ENCODE measurements at places on chromosomes 2 and 18.

DNA sequence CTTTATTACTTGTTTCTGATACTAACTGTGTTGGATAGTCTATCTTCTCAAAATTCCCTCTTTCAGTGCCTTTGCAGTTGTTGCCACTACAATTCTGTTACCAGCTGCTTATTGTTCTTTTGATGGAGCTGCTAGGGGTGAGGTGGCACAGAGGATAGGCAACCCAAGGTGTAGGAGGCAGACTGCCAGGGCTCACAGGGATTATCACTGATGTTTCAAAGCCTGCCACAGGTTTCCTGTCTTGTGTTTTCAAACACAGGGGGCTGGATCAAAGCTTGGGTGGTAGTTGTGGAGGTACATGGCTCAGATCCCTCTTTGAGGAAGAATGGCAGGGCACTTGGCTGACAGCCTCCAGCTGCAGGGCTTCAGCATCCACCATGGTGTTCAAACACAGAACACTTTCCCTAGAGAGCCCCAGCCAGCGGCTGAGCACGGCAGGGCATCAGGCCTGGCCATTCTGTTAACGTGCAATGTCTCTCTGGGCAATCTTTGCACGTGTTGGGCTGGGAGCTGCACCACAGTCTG is 87.1 kb downstream of the POLE4 start:
- DNase-seq, result no peak

DNA sequence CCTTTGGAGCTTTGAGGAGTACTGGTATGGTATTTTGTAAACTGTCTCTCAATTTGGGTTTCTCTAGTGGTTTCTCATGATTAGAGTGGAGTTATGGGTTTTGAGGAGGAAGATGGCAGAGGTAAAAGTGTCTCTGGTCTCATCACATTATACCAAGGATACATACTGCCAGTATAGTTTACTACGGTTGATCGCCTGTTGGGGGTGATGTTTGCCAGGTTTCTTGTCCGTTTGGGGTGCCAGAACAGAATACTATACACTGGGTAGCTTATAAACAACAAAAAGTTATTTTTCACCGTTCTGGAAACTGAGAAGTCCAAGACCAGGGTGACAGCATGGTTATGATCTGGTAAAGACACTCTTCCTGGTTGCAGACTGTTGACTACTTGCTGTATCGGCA is 293.7 kb downstream of the NYAP2 start:
- no peak for DNase-seq

DNA sequence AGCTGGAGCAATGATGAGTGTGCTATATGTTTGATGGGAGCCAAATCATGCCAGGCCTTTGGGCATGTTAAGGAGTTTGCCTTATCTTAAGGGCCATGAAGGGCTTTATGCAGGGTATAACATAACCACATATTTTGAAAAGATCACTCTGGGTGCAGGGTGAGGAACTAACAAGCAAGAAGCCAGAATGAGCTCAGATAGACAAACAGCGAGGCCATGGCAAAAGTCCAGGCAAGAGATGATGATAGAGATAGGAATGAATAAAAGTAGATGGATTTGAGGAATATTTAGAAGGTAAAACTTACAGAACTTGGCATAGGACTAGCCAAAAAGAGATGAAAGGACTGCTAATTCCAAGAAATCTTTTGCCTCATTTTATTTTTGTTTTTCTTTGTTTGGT is 6.7 kb downstream of the GALNT3 start:
- no peak for DNase-seq

DNA sequence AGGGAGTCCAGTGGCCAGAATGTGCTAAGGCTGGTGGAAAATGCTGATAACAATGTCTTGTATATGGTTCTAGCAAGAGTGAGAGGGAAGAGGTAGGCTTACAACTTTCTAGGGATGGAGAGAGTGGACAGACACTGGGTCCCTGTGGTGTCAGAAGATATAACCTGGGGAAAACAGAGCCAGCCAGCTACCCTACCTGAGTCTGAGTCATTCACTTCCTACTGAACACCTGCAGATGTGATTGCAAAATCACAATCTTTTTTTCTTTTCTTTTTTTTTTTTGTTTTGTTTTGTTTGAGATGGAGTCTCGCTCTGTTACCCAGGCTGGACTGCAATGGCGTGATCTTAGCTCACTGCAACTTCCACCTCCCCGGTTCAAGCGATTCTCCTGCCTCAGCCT is 7.3 kb downstream of the TET3 start:
- no peak for DNase-seq

DNA sequence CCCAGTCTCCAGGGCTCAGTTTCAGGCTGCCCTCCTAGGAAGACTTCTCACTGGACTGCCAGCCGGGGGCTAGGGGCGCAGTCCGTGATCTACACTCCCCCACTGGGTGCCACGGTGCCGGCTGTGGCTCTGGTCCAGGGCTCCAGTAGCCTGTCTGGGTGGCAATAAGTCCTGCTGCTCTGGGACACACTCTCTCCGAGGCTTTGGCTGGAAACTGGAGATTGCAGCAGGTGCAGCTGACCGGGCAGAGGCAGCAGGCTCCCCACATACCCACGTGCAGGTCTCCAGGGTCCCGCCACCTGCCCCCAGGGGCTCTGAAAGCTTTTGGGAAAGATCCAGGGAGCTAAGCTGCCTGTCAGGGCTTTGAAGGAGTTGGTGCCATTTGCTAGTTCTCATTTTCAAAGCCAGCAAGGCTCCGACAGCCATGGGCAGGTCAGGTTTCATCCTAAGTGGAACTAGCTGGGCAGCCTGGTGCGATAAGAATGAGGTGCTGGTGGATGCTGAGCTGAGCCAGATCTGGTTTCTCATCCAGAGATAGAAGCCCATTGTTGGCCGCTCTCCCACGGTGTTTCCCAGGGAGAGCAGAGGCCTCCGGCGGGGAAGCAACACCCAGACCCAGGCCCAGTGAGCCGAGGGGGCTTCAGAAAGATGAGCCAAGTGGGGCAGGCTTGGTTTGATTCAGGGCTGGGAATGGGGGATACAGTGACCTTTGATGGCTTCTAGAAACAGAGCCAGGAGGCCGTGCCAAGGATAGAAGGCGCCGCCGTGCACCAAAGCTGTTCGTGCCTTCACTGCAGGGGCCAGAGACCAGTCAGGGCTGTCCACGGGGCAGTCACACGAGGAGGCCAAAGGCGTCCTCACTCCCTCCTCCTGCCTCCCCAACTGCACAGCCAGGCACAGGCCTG is 141.7 kb upstream of the GPC1 start:
- no peak for DNase-seq

All from stimulated activated CD8-positive, alpha-beta memory T cell treated with anti-CD3 and anti-CD28 coated beads, Interleukin-4, amount 100 ng/mL, for 1 hour (primary cell).